Fibroblast of skin of right biceps (primary cell): ENCODE measurements at places on chromosomes 1 and 21.

DNA sequence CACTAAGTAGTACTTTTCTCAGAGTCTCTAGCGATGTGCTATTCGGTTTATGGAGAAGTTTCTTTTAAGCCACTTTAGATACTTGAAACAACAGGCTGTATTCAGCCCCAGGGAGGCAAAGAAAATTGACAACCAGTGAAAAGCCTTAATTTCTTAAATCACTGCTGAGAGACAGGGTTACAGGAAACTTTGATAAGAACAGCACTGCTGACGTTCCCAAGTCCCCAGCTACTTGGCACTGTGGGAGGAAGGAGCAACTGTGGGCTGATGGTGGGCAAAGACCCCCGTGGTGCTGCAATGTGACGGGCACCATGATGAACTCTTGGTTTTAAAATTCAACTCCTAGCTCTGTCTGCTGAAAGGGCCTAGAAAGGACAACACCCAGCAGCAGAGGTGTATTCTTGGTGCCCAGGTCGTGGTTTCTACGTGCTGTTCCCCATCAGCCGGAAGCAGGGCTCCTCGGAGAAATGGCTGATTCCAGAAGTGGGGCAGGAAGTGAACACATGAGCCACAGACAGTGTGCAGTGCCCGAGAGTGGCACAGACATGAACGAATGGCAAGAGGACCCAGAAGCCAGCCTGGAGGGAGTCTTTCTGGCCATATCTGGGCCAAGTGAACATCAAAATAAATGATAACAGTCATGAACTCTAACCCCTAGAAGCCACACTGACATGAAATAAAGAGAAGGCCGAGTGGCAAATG is 5.3 kb downstream of the PTTG1IP start:
- DNase-seq = no peak

GRCh38 chr1:1928231-1929101 is 9.4 kb upstream of the TMEM52 start:
- DNase-seq = no peak

DNA sequence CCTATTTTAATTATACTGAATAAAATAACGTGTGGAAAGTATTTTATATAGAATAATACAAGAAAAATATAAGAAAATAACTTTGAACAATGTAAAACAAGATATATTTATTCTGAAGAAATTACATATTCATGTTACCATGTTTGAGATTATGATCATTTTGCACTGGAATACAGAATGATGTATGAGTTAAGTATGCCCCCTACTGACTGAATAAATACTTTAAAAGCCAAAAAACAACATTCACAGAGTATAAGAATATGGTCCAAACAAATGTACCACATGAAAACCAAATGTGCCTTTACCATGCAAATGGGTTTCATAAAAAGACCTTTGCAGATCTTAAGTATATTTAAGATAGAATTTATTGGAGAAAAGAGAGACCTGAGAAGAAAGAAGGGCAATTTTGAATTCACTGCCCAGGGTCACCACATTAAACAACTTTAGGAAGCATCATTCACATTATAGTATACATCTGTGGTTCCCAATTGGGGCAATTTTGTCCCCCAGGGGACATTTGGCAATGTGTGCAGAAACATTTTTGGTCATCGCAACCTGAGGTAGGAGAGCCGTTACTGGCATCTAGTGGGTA is 136.6 kb upstream of the GFI1 start:
- peak; percentile 10 for DNase-seq

DNA sequence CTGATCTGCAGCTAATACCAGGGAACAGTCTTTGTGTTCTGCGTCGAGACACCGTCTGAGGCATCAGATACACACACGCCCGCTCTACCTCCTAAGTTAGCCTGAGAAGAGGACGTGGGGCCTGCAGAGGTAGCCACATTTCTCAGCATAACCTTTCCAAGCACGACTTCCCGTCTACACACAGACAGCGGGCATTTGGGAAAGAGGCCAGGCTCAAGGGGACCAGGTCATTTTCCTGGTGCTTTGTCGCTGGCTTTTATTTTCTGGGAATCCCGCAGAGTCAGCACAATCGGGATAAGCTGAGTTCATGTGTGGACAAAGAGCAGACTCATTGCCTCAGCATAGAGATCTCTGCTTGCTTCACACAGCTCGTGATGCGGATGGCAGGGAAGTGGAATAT is 72.5 kb upstream of the SMYD2 start:
- no peak for DNase-seq

DNA sequence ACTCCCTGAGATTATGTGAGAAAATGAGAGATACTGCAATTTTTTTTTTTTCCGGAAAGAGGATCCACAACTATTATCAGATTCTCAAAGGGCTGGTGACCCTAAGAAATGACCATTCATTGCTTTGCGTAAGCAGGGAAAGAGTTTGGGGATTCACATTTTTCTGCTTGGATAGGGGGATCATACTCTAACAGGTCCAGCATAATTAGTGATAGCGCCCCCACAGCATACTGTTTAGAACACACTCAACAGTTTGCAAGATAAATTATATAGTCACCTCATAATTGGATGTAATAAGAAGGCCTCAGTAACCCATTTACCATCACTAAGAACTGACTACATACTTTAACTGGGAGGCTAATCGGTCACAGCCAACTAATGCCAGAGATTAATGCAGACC is 1.9 kb downstream of the CCT3 start:
- DNase-seq = no peak

DNA sequence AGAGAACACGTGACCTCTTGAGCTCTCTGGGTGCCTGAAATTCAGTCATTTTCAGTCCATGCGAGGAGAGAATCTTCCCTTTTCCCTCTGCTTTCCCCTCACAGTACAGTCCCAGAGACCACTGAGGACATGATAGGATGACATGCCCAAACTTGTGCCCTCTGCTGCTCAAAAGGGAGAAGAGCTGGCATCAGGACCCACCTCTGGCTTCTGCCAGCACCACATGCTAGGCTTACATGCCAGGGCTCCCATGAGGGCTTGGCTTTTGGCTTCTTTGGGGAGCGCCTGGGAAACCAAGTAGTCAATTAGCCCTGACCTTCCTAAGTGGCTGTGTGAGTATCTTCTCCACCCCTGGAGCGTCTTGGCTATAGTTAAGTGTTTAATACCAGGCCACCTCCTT is 13.8 kb upstream of the KCNQ4 start:
- DNase-seq = no peak

- peak; percentile 96 for DNase-seq
Measured at GRCh38 chr1:29243871-29244200, 7.5 kb downstream of the PTPRU start.

DNA sequence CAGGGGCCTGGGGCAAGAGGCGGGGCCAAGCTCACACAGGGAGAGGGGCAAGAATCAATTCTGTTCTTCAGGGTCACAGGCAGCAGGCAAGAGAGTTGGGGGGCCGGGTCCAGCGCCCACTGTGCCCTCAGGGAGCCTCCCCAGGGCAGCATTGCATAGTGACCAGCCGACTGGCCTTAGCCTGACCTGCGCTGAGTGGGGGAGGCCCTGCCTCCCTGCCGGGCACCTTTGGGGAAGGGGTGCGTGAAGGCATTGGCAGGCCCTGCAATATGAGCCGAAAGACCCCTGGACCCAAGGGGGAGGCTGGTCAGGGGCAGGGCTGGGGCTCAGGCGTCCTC is 12.2 kb downstream of the SCNN1D start:
- no peak for DNase-seq

DNA sequence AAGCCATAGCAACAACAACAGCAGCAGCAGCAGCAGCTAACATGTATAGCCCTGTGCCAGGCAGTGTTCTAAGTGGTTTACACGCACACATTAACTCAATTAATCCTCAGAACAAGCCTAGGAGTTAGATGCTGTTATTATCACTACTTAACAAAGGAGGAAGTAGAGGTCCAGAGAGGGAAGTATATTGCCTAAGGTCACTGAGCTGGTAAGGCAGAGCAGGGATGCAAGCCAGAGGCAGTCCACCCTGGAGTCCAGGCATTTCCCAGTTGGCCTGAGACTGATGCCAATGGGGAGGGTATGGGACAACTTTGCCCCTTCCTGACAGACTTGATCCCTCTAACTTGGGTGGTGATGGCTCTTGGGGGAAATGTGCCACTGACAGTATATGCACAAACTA is 6.8 kb downstream of the CDC14A start:
- DNase-seq = no peak

GRCh38 chr1:210291786-210292230 is 36.9 kb upstream of the HHAT start:
- DNase-seq = peak; percentile 89

GRCh38 chr1:41918450-41919043 is at the start of gene HIVEP3:
HIVEP3 (minus strand) TSS chr1:41918922.
- peak; percentile 44 for DNase-seq

GRCh38 chr1:89958851-89959654 is 35.9 kb upstream of the ZNF326 start:
- DNase-seq = no peak

DNA sequence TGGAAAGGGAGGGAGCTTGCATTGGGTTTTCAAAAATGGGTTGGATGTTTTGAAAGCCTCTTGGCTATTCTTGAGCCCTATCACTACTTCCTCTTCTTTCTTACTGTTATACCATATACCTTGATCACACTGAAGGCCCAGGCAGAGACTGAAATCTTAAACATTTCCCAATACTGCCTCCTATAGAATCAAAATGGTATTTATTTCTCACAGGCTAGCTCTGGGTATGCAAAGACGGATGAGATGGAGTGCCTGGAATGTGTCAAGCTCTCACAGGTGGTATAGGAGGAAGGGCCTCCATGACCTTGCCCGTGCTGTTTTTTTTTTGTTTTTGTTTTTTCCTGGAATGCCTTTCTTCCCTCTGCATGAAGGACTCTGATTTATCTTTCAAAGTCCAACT is 268.4 kb upstream of the USP24 start:
- DNase-seq = no peak

DNA sequence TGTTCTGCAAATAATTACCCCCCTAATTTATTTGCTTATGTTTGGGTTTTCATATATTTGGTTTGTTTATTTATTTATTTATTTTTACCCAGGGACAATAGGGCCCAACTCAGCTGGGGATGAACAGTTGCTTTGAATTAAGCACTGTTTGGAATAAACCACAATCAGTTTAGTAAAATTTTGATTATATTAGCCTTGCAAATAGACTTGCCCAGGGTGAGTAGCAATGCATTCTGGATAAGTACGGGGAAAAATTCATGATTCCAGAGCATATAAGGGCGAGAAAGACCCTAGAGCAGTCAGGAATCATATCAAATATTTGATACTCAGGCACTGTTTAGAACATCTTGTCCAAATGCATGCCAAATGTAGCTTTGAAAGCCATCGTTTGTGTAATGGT is 242.7 kb downstream of the OMA1 start:
- no peak for DNase-seq

- DNase-seq = no peak
Measured at GRCh38 chr1:174877208-174877673, 122.5 kb upstream of the CACYBP start.

- DNase-seq = no peak
Measured at GRCh38 chr1:38558055-38558454, 301.5 kb downstream of the RRAGC start.

DNA sequence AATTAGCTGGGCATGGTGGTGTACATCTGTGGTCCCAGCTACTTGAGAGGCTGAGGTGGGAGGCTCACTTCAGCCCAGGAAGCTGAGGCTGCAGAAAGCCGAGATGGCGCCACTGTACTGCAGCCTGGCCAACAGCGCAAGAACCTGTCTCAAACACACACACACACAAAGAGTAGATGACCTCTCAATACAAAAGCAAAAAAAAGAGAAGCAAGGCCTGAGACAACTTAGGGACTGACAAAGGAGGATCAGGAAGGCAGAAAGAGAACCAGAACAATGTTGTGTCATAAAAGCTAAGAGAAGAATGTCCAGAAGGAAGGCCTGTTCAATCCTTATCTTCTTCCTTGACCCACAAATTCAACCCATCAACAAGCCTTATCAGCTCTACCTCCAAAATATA is 18.5 kb downstream of the WASF2 start:
- DNase-seq = no peak

- DNase-seq = no peak
Measured at GRCh38 chr1:41995441-41996130, 76.9 kb upstream of the HIVEP3 start.

DNA sequence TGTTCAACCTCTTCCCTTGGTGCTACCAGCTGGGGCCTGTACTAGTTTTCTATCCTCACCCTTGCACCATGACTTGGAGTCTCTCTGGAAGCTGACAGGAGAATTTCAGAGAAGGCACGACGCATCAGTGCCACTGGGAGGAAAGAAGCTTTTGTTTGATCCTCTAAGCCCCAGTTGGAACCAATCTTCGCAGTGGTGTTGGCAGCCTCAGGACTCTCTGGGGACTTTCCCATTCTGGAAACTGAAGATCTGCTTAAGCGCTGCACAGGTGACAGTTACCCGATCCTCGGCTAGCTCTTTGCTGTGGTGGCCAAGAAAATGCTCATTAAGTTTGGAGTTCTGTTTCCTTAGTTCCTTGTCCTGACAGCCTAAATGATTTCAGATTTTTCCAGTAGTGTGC is 222.3 kb downstream of the RHOU start:
- no peak for DNase-seq

DNA sequence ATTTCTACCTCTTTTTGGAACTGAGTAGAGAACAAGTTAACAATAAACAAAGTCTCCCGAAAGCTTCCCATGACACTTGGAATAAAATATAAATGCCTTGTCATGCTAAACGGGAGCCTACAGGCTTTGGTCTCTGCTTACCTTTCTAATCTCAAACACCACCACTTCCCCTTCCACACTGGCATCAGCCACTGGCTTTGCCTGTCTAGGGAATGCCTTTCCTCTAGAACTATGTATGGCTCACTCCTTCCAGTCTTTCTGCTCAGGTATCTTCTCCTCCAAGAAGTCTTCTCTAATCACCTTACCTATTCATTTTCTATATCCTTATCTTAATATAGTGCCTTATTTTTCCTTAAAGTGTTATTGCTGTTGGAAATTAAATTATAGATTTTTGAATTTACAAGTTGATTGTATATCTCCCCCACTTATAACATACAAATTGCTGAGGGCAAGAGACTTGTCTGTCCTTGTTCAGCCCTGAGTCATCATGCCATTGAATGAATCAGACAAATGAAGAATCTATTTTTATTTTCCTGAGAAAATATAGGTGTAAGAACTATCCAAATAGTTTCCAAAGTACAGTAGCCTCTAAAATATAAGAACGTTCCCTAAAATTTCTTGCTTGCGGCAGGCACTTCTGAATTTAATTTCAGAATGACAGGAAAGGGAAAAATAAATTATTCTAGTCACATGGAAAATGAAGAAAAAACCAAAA is 119.2 kb downstream of the TM2D1 start:
- peak; percentile 66 for DNase-seq

- no peak for DNase-seq
Measured at GRCh38 chr1:51316113-51316845, 14.1 kb downstream of the TTC39A start.

DNA sequence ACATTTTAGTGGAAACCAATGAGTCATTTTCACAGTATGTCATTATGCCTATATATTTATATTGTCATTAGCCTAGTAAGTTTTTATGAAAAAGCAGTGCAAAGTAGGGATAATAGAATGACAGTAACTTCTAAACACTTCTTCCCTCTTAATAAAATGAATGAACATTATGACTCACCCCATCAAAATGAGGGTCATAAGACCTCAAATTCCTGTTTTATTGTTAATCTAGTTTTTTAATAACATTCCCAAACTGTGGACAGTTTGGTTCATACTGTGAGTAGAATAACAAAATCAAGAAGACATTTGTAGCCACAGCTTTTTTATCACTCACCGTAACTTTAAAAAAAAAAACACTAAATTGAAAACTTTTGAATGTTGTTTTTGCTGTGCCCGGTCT is 160.5 kb downstream of the LRRC40 start:
- peak; percentile 87 for DNase-seq
